Panc1 (cell line): ENCODE measurements at places on chromosomes 7 and 10.

GRCh38 chr7:81005254-81005653, 86.4 kb upstream of the SEMA3C start:
- no peaks in the 10 kb centered on the region for H3K36me3 ChIP-seq
- H3K27ac ChIP-seq: peak overlapping the region; percentile 60; the same call in 1 of the 2 replicates
- no peaks in the 10 kb centered on the region for H3K27me3 ChIP-seq

DNA sequence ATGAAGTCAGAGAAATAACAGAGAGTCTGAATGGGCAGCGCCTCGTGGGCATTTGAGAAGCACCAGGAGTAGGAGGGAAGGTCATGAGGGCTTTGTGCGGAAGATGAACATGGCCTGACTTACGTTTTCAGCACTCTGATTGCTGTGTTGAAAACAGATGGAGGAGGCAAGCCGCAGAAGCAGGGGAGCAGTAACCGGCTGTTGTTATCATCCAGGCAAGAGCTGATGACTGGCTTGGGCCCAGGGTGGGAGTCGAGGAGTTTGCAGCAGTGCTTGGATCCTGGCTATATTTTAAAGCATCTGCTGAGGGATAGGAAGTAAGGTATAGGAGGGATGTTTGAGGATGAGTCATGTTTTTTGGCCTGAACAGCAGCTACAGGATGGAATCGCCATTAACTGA, 12.7 kb upstream of the PDLIM1 start:
- no peaks in the 10 kb centered on the region for H3K27me3 ChIP-seq
- H3K36me3 ChIP-seq: no peaks in the 10 kb centered on the region

DNA sequence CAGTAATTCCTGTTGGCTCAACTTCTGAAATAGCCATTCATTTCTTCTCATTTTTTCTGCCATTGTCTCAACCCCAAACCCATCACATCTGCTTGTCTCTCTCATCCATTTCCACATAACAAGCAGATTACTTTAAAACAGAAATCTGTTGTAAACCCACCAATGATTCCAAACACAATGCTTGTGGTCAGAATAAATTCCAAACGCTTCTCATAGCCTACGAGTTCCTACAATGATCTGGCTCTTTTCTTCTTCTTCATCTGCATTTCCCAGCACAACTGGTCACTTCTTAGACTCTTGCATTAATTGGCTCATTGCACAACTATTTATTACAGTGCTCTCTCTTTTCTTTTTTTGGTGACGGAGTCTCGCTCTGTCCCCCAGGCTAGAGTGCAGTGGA, 364.1 kb downstream of the GATA3 start:
- no peak overlapping the region for H3K27ac ChIP-seq
- H3K36me3 ChIP-seq: no peaks in the 10 kb centered on the region
- no peaks in the 10 kb centered on the region for H3K27me3 ChIP-seq

- H3K27ac ChIP-seq: no peak overlapping the region
- no peak for DNase-seq
- H3K36me3 ChIP-seq: no peaks in the 10 kb centered on the region
- no peak overlapping the region for H3K4me3 ChIP-seq
- no peaks in the 10 kb centered on the region for H3K4me1 ChIP-seq
Observed at GRCh38 chr7:98553666-98554065, 63.4 kb upstream of the NPTX2 start.

DNA sequence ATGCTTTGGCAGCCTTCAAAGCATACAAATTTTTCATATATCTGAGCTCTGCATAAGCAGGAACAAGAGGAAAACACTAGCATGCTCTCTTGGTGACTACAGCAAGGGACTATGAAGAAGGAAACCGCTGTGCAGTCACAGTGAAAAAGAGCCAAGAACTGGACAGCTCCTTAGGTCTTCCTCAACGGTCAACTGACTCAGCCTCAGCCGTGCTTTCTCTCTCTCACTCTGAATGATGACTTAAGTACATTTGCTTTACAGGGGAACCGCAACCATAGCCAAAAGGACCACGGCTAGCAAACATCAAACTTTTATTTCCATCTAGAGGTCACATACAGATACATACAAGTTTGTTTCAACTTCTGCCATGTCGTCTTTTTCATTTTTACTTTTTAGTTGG, 69.9 kb downstream of the HYCC1 start:
- H3K4me1 ChIP-seq: no peaks in the 10 kb centered on the region
- no peaks in the 10 kb centered on the region for H3K27me3 ChIP-seq
- no peak for DNase-seq
- H3K36me3 ChIP-seq: no peaks in the 10 kb centered on the region
- H3K27ac ChIP-seq: no peak overlapping the region
- H3K4me3 ChIP-seq: no peak overlapping the region

DNA sequence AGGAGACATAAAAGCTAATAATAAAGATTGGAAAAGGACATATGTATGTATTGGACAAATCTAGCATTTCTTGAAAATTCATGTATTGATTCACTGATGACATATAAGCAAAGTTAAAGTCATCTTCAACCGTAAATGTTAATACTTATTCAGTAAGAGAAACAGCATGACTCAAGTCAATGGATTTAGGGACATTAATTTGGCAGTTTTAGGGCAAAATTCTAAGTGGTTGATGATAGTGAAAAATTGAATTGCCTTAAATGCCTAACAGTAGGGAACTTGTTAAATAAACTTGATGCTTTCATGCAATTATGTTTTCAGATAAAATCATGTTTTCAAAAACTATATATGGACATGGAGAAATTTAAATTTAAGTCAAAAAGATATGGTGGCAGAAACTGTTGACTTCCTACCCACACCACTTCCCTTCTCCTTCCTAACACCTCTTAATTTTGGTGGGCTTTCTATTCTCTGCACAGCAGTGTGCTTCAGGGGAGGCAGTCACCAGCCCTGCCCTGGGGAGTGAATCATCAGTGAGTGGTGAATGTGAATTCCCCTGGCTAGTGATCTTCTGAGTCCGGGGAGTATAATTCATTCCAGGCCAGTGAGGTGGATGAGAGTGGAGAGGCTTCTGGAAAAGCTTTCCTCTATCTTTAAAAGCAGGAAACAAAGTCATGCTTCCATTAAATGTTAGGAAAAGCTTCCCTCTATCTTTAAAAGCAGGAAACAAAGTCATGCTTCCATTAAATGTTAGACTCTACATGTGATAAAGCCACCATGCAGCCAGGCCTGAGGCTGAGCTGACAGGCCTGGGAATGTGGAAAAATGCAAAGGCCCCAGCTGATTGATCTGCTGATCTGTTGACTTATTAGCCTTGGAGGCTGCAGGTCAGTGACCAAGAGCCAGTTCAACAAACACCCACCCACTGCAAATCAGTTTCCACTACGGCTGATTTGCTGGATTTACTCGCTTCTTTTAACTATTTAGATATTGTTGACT, 25.2 kb upstream of the ITGB1 start:
- peaks cover 71% of the 10 kb centered on the region for H3K4me1 ChIP-seq
- H3K27ac ChIP-seq: peak overlapping the region; percentile 100
- H3K36me3 ChIP-seq: no peaks in the 10 kb centered on the region

- H3K27me3 ChIP-seq: no peaks in the 10 kb centered on the region
- no peak overlapping the region for H3K4me3 ChIP-seq
- no peaks in the 10 kb centered on the region for H3K4me1 ChIP-seq
Observed at GRCh38 chr10:118807512-118808305, 52.9 kb upstream of the CACUL1 start.
